CD4-positive, alpha-beta T cell treated with Interleukin-4 for 1 hour (primary cell): ENCODE measurements at places on chromosomes 5 and 9.
A peak's percentile ranks its signal among the peaks of the same experiment; 100 is the strongest.

- DNase-seq = no peak
These were observed 75.9 kb downstream of the ACER2 start for GRCh38 chr9:19484699-19485098.

- no peak for DNase-seq
These were observed 2.5 kb upstream of the DOCK2 start for GRCh38 chr5:169634606-169635005.

- DNase-seq = peak; percentile 62
These were observed 1.3 kb downstream of the QSOX2 start for GRCh38 chr9:136244122-136244968.

GRCh38 chr5:87069974-87070608, 197.6 kb upstream of the RASA1 start:
- peak; percentile 14 for DNase-seq

- DNase-seq = peak; percentile 83
These were observed 13.8 kb downstream of the CD74 start for GRCh38 chr5:150398722-150399523.

DNA sequence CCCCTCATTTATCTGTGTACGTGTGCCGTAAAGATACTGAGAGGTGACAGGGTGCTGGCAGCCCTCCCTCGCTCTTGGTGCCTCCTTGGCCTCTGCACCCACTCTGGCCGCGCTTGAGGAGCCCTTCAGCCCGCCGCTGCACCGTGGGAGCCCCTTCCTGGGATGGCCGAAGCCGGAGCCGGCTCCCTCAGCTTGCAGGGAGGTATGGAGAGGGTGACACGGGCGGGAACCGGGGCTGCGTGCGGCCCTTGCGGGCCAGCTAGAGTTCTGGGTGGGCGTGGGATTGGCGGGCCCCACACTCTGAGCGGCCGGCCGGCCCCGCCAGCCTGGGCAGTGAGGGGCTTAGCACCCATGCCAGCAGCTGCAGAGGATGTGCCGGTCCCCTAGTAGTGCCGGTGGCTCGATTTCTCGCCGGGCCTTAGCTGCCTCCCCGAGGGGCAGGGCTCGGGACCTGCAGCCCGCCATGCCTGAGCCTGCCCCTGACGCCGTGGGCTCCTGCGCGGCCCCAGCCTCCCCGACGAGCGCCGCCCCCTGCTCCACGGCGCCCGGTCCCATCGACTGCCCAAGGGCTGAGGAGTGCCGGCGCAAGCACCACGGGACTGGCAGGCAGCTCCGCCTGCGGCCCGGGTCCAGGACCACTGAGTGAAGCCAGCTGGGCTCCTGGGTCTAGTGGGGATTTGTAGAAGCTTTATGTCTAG, 21.6 kb downstream of the NKX2-5 start:
- DNase-seq = no peak

GRCh38 chr5:68467794-68468193, 252.2 kb downstream of the PIK3R1 start:
- no peak for DNase-seq

DNA sequence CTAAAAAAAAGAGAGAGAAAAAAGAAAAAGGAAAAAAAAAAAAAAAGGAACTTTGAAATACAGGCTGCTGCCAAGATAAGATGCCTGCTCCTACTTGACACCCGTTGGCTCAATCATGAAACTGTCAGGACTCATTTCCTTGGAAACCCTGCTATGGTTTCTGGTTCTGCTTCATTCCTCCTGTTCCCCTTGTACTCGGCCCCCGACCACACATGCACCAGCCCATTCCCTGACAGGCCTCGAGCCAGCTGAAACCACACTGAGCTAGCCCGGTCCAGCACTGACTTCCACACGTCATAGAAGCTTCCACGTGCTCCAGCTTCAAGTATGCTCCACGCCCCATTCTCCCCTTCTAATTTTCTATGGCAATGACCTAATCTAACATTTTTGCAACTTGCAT, 93.2 kb downstream of the MYO10 start:
- no peak for DNase-seq

DNA sequence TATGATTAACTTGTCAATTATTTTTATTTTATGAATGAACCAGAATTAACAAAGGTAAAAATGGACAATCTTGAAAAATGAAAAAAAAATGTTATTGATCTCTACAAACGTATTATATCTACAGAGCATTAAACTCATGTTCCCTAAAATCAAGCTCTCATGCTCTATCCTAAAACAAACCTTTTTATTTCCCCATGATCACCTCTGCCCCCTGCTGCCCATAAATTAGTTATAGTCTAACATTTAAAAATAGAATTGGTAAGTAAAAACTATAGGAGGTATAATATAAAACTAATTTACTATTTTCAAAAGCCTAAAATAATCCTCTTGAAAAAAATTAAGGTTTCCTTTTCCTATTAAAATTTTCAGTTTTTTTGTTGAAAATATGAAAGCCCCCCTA, 168.0 kb upstream of the POU5F2 start:
- DNase-seq = no peak

DNA sequence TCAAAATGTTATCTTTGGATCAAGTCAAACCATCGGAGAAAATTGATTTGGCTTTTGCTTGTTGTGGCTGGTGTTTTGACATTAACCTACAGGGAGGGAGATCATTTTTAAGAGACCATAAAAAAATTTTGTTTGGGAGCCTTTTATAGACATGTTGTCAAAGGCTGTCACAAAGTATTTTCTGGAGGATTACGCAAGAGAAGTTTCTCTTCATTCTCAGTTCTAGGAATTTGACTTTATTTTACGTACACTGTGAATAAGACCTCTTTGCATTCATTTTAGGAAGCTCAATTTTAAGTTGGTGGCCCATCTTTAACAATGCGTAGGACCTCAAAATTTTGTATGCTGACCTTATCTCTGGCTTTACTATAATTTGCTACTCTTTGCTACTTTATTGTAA, 50.2 kb upstream of the SLC44A1 start:
- no peak for DNase-seq

GRCh38 chr5:168176251-168176650, 115.2 kb upstream of the WWC1 start:
- no peak for DNase-seq

GRCh38 chr9:116877072-116877471, 190.0 kb downstream of the TRIM32 start:
- DNase-seq = no peak

- no peak for DNase-seq
These were observed 98.0 kb upstream of the PITX1 start for GRCh38 chr5:135131801-135132680.

DNA sequence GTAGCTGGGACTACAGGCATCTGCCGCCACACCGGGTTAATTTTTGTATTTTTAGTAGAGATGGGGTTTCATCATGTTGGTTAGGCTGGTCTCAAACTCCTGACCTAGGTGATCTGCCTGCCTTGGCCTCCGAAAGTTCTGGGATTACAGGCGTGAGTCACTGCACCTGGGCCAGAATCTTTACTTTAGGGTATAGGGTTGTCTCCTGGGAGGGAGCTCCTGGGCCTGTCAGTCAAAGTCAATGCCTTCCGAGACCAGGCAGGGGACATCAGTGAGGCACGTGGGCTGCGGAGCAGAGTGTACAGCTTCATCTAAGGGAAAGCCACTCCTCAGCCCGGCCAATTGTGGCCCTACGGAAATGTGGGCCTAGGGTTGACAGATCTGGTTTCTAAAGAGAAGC, 108.6 kb downstream of the FGF18 start:
- no peak for DNase-seq

- DNase-seq = peak; percentile 25
These were observed 164.7 kb upstream of the PTGER4 start for GRCh38 chr5:40514976-40515375.

DNA sequence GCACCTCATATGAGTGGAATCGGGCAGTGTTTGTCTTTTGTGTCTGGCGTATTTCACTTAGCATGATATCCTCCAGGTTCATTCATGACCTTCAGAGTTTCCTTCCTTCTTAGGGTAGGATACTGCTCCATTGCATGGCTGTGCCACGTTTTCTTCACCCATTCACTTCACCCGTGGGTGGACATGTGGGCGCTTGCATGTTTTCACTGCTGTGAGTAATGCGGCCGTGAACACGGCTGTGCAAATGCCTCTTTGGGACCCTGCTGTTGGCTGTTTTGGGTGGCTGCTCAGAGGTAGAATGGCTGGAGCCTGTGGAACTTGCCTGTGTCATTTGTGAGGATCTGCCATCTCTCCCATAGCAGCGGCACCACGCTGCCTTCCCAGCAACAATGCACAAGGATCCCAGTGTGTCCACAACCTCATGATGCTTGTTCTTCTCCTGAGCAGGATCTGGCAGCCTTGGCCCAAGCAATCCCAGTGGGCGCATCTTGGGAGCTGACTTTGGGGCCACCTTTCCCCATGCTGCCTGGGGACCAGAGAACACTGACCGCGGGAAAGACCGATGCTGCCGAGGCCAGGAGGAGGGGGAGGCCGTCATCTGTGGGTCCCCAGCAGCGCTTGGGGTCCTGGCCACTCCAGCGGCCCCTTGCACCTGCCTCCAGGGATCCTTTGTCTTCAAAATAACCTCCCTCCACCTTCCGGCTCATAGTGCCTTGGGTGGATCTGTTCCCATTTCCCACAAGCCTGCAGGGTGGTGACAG, 2.3 kb upstream of the SCGB3A1 start:
- no peak for DNase-seq

GRCh38 chr5:160978944-160979343, 126.9 kb upstream of the ATP10B start:
- no peak for DNase-seq

DNA sequence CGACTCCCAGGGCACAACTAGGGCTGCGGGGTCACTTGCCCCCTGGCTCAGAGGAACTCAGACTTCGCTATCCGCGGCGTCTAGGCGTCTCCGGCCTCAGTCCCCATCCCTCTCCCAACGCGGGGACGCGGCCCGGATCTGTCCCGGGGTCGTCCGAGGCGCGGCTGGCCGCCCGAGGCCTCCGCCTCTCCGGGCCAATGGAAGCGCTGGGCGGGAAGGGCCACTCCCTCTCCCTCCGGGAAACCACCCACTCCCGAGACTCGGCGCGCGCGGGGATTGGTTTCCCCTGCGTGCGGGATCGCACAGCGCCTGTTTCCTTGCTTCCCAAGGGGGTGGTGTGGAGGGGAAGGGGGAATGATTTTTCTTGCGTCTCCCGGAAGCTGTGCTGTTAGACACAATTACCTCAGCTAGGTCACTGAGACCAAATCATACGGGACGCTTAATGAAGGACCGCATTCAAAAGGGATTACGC, 38.3 kb downstream of the NR2F1 start:
- DNase-seq = no peak

GRCh38 chr5:33401482-33402390, 39.0 kb upstream of the TARS1 start:
- DNase-seq = no peak

GRCh38 chr5:10673407-10673806, 87.6 kb downstream of the DAP start:
- no peak for DNase-seq

GRCh38 chr5:80255811-80256712, at the start of gene SERINC5:
TSS of gene SERINC5 (minus strand) at chr5:80256048. CDS start at chr5:80255922, 126 bp downstream.
- peak; percentile 87 for DNase-seq

DNA sequence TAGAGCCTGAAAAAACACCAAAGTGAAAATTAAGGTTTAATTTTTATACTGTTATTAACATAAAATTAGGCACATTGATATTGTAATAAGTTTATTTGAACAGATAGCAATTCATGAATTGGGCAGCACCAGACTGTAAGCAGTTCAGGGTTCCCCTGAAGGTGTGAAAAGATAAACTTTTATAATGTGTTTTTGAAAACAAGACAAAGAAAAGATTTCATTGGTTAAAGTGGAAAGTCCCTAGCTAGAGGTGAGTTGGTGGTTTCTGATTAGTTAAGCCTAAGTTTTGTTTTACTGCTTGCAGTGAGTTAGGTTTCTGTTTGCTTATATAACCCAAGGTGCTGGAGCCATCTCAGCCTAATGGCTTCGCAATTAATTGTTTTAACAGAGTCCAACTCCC, 96.5 kb upstream of the RPS23 start:
- no peak for DNase-seq
